SK-N-SH treated with all-trans-retinoic acid at 6 μM for 48 hours (cell line): ENCODE measurements at places on chromosomes 7 and 10.

DNA sequence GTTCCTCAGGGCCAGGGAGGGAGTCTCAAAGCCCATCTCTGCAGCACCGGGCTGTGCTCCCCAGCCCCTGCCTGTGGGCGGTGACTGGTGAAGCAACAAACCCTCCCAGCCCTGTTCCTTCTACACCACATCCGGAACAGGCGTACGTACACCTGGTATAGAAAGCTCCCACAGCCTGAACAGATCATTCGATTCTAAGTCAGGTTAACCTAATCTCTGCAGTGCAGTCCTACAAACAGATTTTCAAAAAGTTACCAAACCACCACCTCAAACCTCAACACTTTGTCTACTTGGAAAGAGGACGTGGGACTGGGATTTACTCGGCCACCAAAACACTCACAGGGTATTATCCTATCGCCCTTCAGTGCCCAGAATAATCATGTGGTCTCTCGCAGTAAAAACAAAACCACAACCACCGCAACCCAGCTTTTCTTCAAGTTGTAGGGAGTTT is 238.4 kb downstream of the DIP2C start:
- no peak for ATAC-seq

DNA sequence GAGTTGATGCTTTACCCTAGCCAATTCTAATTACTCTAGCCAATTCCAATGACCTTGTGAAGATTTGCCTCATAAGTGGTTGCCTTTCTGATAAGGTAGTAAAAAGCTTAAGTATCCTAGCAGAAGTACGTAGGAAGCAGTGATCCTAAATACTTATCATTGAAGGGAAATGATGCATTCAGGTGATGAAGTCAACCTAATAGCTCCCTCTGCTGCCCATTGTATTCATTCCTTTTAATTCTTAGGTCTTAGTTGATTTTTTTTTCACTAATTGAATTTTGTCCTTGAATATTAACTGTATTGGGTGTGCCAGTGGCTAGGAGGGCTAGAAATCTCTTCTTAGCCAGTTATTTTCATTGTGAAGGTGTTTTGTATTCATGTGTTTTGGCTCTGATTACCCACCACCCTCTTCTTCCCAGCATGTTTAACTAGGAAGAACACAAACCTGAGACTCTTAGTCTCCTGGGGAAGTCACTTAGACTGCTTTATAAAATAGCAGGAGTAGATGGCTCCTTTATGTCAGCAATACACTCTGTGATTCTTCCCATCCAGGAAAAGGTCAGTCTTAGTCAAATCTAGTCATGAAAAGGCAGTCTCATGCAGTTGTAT is 46.3 kb downstream of the PLEKHA8 start:
- ATAC-seq, result peak; percentile 86

DNA sequence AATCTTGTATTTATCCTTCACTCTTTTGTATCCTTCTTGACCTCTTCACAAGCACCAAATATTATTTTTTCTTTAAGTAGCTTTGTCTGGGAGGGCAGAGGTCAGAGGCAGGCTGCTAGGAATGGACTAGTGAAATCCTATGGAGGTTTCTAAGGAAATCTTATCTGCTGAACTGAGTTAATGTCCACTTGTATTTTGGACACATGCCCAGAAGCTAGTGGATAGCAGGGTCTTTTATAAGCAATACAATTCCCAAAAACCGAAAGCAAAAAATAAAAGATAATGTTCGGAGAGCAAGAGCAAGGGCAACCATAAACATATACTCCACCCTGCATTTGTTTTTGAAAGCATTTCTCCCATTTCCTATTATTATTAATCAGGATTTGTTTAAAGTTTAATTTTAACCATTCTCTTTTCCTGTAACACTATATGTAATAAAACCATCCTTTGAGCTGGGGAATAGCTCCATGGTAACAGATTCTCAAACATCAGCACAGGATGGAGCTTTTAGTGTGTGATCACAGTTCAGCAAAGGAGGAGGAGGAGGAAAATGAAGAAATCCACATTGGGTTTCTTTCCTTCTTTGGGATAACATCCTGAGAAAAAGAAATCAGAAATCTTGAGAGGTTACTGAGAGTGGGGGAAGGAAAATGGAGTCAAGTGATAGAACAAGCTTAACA is 328.2 kb upstream of the LRRN3 start:
- ATAC-seq, result no peak

DNA sequence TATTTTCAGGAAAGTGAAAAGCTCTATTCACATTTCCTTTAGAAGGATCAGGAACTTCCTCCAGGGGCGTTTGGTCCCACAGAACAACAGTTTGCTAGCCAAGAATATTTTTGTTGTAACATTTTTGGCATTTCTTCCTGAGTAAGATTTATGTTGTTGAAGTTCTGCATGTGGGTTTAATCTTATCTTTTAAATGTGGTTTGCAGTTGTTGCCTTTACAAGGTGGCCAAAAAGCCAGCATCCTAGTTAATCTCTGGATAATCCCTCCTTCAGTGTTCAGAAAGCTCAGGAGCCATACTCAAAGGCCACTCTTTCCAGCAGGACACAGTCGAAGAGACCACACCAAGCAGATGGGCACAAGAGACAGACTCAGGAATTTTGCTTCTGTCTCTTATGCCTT is 30.0 kb downstream of the SLC26A4 start:
- peak; percentile 22 for ATAC-seq

DNA sequence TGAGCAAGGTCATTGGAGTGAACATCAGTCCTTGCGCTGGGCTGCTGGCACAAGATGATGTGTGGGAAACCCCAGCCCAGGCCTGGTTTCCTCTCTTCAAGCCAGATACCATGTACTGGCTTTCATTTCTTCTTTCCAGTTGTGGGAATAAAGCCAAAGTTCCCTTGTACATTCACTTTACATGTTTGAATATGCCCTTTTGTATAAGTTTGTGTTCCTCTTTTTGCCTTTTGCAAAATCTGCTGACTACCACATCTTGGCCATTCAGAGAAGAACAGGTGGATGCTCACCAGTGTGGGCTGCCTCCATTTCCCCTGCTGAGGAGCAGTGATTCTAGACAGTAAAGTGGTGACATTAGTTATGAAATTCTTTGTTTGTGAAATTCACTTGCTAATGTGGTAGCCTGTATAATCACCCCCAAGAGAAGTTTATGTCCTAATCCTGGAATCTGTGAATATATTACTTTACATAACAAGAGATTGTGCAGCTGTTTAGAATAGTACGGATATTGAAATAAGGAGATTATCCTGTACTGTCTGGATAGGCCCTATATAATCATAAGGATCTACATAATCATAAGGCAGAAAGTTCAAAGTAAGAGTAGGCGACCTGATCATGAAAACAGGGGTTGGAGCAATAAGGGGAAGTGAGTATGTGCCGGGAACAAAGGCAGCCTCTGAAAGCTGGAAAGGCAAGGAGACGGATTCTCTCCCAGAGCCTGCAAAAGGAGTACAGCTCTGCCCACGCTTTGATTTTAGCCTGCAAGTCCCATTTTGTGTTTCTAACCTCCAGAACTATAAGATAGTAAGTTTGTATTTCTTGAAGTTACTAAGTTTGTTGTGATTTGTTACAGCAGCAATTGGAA is 18.8 kb upstream of the AOAH start:
- ATAC-seq, result no peak

GRCh38 chr10:90642136-90642535 is 215.7 kb downstream of the HTR7 start:
- no peak for ATAC-seq

- ATAC-seq, result no peak; the same call in 2 of the 3 replicates
Observed at GRCh38 chr7:35037211-35037525, at the start of gene DPY19L1. DPY19L1 (minus strand) TSS chr7:35037485; CDS start chr7:35037394, 91 bp downstream.

DNA sequence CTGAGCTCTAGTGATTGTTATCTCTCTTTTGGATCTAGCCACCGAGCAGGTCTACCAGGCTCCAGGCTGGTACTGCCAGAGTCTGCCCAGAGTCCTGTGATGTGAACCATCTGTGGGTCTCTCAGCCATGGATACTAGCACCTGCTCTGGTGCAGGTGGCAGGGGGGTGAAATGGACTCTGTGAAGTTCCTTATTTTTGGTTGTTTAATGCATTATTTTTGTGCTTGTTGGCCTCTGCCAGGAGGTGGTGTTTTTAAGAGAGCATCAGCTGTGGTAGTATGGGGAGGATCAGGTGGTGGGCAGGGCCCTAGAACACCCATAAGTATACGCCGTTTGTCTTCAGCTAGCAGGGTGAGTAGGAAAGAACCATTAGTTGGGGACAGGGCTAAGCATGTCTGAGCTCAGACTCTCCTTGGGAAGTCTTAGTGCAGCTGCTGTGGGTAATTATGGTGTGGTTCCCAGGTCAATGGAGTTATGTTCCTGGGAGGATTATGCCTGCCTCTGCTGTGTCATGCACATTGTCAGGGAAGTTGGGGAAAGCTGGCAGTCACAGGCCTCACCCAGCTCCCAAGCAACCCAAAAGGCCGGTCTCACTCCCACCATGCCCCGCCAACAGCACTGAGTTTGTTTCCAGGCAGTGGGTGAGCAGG is 81.8 kb downstream of the NPSR1 start:
- no peak for ATAC-seq

GRCh38 chr7:49398236-49398635 is 375.2 kb upstream of the VWC2 start:
- ATAC-seq, result no peak

DNA sequence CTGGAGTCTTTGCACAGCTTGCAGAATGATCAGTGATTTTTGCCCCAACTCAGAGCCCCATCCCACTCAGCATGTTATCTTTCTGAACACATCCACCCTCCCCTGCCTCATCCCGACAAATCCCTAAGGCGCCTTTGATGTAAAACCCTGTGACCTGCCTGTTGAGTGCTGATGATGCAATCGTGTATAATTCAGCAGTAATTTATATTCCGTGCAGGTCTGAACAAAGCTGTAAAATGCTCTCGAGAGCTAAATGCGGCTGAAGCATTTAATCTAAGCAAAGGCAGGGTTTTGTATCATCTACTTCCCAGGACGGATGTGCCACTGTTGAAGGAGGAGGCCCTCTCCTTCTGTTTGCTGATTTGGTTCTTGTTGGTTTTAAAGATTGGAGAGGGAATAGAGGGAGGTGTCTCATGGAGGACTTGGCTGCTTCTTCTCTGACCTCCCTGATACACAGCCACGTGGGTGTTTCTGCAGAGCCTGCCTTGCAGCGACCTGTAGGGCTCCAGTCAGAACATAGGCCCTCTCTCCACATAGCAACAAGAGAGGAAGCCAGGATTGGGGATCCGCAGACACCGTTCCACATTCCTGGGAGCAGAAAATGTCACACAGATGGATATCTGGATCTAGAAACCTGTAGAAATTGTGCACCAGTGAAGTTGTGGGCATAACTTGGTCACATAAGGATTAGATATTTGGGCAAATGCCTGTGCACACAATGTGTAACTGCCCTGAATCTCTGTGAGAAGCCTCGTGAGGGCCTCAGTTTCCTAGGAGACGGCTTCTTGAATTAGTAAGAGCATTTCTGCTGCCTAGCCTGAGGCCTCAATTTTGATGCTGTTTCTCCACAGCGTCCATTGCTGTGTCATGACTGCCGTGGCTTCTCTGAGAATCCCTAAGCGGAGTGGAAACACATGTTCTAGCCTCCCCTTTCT is 90.2 kb upstream of the AGK start:
- ATAC-seq, result no peak

DNA sequence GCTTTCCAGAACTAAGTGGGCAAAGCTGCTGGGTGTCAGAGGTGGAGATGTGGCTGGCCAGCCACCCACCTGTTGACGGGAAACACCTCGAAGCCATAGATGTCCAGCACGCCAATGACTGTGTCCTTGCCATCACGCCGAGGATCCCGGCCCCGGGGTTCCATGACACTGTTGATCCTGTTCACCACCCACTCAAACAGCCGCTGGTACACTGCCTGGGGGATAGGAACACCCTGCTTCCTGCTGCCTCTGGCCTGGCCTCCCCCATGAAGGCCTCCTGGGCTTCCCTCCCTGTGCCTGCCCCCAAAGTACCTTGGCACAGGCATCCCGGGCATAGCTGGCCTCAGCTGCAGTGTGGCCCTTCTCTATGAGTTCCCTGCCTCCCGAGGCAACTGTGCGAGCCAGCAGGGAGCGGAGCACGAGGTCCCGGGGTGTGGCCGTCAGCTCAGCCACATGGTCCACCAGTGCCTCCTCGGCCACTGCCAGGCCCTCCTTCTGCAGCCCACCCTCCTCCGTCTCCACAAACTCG is 8.2 kb downstream of the MYO1G start:
- ATAC-seq, result no peak

- no peak for ATAC-seq
Observed at GRCh38 chr10:96368971-96369370, 10.2 kb upstream of the OPALIN start.

DNA sequence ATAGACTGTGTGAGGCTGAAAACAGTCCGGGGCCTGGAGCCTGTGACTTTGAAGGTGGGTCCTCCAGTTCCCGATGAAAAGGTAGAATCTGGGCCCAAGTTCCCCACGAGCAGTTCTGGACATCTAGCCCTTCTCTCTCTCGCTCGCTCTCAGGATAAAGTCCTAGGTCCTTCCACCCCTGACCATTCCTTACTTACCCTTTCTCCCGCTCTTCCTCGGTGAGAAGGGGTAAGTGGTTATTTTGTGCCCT is 713 bp downstream of the IMMP2L start:
- peak; percentile 22 for ATAC-seq

DNA sequence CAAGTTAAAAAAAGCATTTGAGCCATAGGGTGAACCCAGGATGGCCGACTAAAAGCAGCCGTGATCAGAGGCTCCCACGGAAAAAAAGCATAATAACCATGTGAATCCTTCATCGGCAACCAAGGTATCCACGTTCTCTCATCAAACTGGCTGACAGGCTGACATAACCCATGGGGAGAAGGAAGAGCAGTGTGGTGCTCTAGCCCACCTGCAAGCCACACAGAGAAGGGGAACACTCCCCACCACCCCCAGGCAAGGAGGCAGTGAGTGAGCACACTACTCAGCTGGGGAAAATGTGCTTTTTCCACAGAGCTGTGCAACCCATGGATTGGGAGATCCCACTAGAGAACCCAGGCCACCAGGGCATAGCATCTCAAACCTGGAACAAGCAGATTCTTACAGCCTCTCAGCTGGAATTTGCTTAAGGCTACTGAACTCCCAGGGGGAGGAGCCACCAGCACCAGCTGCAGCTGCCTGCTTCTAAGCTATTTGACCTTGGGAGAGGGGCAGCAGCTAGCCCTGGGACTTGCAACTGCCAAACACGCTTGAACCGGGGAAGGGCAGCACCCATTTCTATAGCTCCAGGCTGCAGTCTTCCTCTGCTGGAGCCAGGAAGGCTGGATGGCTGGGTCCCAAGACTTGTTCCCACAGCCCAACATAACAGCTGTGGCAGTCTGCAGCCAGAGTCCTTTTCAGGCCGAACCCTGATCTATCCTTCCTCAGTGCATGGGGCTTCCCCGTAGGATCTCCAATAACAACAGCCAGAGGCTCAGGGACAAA is 178.2 kb upstream of the NRG3 start:
- ATAC-seq, result no peak
